Activated effector memory CD4-positive, alpha-beta T cell treated with anti-CD3 and anti-CD28 coated beads, Interleukin-2, amount 50 U/mL, for 16 hours (primary cell): ENCODE measurements at places on chromosomes 6 and 20.

GRCh38 chr20:40991181-40991889, 37.3 kb upstream of the TOP1 start:
- no peak for DNase-seq

DNA sequence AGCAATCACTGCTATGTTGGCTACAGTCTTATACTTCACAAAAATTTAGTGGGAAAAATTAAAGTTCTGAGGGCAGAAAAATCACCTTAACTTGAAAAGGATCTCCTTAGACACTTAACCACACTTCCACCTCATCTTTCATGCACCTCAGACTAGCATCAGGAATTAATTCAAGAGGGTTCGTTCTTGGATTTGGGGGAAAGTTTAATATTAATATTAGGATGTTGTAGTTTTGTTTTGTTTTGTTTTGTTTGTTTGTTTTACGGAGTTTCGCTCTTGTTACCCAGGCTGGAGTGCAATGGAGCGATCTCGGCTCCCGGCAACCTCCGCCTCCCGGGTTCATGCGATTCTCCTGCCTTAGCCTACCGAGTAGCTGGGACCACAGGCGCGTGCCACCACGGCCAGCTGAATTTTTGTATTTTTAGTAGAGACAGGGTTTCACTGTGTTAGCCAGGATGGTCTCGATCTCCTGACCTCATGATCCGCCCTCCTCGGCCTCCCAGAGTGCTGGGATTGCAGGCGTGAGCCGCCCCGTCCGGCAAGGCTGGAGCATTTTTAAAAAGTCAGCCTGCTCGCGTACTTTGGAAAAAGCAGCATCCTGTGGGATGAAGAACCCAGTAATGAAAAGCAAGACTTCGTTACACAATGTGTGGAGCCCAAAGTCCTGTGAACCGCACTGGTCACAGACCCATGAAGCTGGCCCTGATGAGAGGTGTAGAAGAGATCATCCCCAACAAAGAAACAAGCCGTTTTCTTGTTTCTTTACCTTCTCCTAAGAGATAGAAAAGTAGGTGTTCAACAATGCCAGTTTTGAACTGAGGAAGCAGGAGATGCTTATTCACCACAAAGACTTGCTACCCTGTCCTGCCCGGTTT, 194.9 kb downstream of the GPX5 start:
- DNase-seq: no peak

GRCh38 chr6:47631797-47632196, 66.6 kb upstream of the ADGRF4 start:
- no peak for DNase-seq

DNA sequence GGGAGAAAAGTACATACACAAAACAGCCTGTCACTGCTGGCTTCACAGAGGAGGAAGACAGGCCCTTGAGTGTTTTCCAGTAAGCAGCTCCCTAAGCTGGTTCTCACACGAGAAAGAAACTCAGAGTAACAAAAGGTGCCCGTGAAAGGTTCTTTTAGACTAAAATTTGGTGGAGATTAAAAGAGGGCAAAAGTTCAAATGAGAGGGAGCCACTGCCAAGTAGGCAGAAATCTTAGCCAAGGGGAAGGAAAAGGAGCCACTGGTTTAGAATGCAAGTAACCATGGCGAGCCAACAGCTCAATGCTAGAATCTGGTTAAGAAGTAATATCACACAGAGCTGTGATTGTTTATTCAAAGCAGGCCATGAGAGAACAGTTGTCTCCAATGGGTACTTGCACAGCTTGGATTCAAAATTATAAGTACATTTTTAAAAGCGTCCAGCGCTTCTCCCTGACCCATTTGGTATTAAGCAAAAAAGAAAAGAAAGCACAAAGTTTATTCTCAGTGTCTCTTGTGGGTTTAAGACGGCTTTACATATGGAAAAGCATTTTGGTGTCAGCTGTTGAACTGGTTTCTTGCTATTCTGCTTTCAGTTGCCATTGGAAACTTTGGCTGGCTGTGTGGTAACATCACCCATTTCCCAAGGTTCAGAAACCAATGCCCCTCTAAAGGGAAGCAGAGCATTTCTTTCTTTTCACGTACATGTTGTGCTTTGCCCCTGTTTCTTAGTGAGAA, 648.5 kb downstream of the RNF144B start:
- DNase-seq: no peak
